CD4-positive, alpha-beta T cell treated with Interleukin-6 at 100 ng/mL for 8 hours (primary cell): ENCODE measurements at places on chromosomes 5 and 9.

DNA sequence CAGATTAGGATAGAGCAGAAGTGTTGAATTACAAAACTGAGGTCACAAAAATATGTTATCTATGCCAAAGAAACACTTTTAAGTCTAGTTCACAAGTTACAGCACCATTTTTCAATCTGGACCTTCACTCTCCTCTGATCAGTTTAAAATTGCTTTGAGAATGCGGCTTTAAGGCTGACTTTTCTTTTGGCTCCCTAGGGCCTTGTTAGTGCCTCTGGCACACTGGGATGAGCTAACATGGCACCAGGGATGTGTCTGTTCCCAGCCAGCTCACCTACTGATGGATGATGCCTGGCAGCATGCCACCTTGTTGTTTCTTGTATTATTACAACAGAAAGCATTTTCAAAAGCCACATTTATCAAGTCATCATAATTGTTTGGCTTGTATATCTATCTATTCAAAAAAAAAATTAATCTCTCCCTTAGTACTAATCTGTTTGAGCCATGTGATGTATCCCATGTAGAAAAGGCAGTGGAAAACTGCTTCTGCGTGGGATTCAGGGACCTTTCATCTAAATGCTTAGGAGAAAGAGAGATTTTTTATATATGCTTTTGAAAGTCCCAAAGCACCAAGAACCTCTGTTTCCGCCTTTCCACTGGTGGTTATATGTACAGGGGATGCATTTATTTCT, 46.6 kb downstream of the ADAMTSL1 start:
- DNase-seq = no peak

GRCh38 chr9:136024696-136025316, 63.6 kb upstream of the UBAC1 start:
- DNase-seq = no peak

GRCh38 chr5:88140856-88141752, 127.5 kb downstream of the TMEM161B start:
- peak; percentile 71 for DNase-seq

GRCh38 chr5:58348996-58349728, 110.7 kb downstream of the PLK2 start:
- DNase-seq = no peak

GRCh38 chr5:35838370-35839042, 18.2 kb upstream of the IL7R start:
- DNase-seq = no peak

DNA sequence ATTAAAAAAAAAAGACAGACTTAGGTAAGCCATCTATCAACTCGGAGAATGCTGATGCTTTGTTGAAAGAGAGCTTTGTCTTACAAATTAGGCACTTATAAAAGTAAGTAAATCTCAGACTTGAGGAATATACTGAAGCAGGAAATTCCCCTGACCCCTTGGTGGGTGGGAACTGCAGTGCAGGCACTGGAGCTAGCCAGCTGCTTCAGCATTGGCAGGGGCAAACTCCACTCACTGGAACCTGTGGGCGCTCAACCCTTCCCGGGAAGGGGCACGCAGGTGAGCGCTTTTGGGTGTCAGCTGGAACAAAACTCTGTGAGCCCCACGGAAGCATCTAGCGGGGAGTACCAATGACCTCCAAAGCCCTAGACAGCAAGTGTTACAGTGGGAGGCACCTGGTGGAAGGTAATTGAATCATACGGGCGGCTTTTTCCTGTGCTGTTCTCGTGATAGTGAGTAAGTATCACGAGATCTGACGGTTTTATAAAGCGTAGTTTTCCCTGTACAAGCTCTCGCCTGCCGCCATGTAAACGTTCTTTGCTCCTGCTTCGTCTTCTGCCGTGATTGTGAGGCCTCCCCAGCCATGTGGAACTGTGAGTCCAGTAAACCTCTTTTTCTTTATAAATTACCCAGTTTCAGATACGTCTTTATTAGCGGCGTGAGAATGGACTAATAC, 628.0 kb upstream of the CDH18 start:
- no peak for DNase-seq

DNA sequence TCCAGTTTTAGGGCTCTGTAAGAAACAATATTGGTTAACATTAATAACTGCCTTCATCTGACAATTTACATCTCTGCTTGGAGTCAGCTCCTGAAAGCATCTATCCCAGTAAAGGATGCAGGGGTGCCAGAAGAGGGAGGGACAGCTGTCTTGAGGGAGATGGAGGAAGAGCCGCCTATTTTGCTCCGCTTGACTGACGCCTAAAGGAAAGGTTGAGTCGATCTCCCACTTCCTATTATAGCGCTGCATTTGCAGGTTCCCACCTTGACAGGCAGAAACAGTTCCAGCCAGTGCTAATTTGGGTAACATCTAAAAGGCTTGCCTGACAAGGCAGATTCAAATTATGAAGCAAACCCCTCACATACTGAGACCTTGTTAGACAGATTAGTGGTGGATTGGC, 374.6 kb downstream of the SPATA31D1 start:
- DNase-seq = no peak

- no peak for DNase-seq
These were observed 2.7 kb downstream of the RNU6ATAC start for GRCh38 chr9:134161647-134162046.

- no peak for DNase-seq
These were observed 25.0 kb downstream of the HMCN2 start for GRCh38 chr9:130290291-130291181.

GRCh38 chr9:28050941-28051340, 477.7 kb upstream of the C9orf72 start:
- no peak for DNase-seq
